ENCODE measurements at places on chromosomes 5 and 9. TPM values are rescaled to one million over a fixed set of nuclear protein-coding genes. Genes with fewer than 3 reads are reported as not detected.

The ADAMTSL1 gene
- 23.7 TPM for total RNA-seq

GRCh38 chr5:113022661-113023060 lies 46.1 kb downstream of the DCP2 start:
- no peak overlapping the region for H3K4me3 ChIP-seq
- H3K4me1 ChIP-seq, result no peaks in the 10 kb centered on the region
- no peak for DNase-seq
- H3K27me3 ChIP-seq, result no peaks in the 10 kb centered on the region
- H3K36me3 ChIP-seq, result peaks cover 86% of the 10 kb centered on the region

DNA sequence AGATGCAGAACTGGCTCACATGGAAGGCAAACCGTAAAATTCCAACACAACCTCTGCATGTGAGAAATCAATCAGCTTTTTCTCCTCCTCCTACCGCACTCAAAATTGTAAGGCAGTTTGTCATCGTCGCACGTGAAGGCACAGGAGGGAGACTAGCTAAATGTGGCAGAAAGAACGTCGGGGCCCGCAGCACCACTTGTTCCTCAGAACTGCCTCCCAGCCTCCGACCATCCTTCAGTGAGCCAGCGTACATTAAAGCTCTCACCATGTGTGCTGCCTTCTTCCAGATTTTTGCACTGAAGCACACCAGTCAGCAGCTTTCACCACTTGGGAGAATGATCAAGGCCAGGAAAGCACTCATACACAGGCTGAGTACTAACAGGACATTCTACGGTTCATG lies 105.9 kb downstream of the RFX3 start:
- H3K4me3 ChIP-seq, result no peak overlapping the region
- DNase-seq, result no peak
- H3K27me3 ChIP-seq, result no peaks in the 10 kb centered on the region
- H3K4me1 ChIP-seq, result no peaks in the 10 kb centered on the region
- no peak overlapping the region for H3K27ac ChIP-seq

GRCh38 chr5:148846930-148847329 lies 20.5 kb downstream of the ADRB2 start:
- DNase-seq, result no peak
- no peak overlapping the region for H3K27ac ChIP-seq
- no peak overlapping the region for H3K4me3 ChIP-seq
- no peaks in the 10 kb centered on the region for H3K27me3 ChIP-seq
- H3K36me3 ChIP-seq, result no peaks in the 10 kb centered on the region

The CFAP77 gene
- not detected for total RNA-seq

The PCSK5 gene
- 31.5 TPM for total RNA-seq

DNA sequence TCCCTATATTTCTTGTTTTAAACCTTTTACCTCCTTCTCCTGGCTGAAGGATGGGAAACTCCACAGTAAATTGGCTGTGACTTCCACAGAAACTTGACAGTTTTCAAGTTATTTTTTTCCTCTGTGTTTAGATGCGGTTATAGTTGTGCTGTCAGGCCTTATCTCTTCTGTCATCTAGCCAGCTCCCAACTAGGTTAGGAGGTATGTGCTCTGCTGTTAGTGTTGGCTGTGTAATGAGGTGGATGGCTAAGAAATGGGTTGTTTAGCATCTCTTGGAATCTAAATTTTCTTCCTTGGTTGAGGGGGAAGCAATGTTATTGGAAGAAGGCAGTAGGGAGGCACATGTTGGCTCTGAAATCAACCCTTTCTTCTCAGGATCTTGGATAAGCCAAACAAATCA lies 149.9 kb upstream of the RUSC2 start:
- H3K4me1 ChIP-seq, result peaks cover 12% of the 10 kb centered on the region
- no peaks in the 10 kb centered on the region for H3K27me3 ChIP-seq
- no peak overlapping the region for H3K27ac ChIP-seq
- DNase-seq, result no peak
- H3K36me3 ChIP-seq, result no peaks in the 10 kb centered on the region

The TRAF2 gene
- 12.8 TPM for total RNA-seq

DNA sequence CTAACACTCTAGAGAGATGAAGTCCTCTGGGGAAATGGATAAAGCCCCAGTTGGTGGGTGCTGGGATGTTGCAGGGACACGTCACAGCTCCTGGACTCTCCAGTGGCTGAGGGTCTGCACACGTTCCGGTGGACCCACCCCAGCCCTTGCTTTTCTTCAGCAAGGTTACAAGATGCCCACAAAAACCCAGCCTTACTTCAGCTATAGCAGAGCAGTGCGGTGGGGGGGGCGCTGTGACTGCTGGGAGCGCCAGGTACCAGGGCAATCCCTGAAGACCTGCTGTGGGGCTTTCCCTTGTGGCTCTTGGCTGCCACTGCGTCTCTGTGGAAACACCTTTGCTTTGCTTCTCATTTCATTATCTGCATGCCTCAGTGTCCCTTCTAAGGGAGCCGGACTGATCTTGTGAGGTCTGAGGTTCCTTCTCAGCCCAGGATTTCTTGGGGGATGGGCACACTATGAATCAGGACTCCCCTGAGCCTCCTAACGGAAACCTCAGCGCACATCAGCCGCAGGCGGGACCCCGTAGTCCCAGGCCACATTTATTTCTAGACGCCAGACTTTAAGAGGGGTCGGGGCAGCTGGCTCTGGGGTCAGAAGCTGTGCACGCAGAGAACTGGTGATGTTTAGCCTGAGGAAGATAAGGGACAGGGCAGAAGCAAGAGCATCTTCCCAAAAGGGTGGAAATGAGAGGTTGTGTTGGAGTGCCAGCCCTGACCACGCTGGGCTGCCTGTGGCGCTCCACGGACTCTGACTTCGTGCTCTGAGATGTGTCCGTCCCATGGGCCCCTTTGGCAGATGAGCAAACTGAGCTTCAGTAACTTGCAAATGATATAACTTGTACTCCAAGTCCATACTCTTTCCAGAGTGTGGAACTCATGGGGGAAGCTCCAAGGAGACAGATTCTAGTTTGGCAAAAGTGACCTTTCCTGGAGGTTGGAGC lies 106.8 kb downstream of the WNK2 start:
- H3K4me1 ChIP-seq, result no peaks in the 10 kb centered on the region
- H3K27me3 ChIP-seq, result no peaks in the 10 kb centered on the region
- H3K36me3 ChIP-seq, result no peaks in the 10 kb centered on the region
- DNase-seq, result no peak

DNA sequence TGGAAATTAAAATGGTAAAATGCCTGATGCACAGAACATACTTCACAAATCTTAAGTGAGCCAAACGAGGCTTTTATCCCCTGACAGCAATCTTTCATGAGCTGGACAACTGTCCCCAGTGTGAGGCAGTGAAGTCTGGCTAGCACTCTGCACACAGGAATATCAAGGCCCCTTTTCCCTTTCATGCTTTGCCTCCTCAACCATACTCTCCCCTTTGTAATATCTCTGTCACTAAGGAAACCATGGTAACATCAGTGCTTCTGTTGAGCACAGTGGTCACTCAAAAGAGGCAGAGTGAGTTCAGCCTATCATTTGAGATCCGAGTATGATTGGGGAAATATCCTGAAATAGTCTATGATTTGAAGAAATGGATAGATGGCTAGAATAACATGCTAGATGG lies 318.3 kb downstream of the ENC1 start:
- no peaks in the 10 kb centered on the region for H3K27me3 ChIP-seq
- no peak for DNase-seq
- H3K4me1 ChIP-seq, result peaks cover 5% of the 10 kb centered on the region
- H3K4me3 ChIP-seq, result no peak overlapping the region

GRCh38 chr9:105973951-105974351 lies 279.6 kb downstream of the TMEM38B start:
- H3K27me3 ChIP-seq, result no peaks in the 10 kb centered on the region
- H3K36me3 ChIP-seq, result no peaks in the 10 kb centered on the region
- no peak overlapping the region for H3K27ac ChIP-seq

- no peak overlapping the region for H3K27ac ChIP-seq
- no peaks in the 10 kb centered on the region for H3K4me1 ChIP-seq
- no peaks in the 10 kb centered on the region for H3K27me3 ChIP-seq
- H3K4me3 ChIP-seq, result no peak overlapping the region
These were observed 21.7 kb downstream of the ALG2 start for GRCh38 chr9:99199938-99200539.

- no peak overlapping the region for H3K4me3 ChIP-seq
- peaks cover 43% of the 10 kb centered on the region for H3K36me3 ChIP-seq
- no peak overlapping the region for H3K27ac ChIP-seq
These were observed 42.2 kb downstream of the PTPN3 start for GRCh38 chr9:109455861-109456260.

DNA sequence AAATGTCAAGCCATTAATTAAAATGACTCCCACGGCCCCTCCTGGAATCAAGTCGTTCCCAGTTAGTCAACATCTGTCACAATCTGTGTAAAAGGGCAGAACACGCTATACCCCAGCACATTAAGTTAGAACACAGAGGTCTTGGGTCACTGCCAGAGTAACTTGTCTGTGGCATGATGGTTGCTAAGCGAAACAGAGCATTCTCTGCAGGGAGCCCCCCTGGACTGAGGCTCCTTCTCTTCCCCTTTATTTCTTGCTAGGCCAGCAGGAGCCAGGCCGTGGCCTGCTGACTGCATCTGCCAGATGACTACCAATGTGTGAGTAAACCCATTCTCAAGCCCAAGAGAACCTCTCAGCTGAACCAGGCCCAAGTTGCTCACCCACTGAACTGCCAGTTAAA lies 51.9 kb upstream of the ZBED3 start:
- no peaks in the 10 kb centered on the region for H3K36me3 ChIP-seq
- H3K4me1 ChIP-seq, result no peaks in the 10 kb centered on the region
- no peaks in the 10 kb centered on the region for H3K27me3 ChIP-seq
- H3K4me3 ChIP-seq, result no peak overlapping the region
- H3K27ac ChIP-seq, result no peak overlapping the region
- no peak for DNase-seq

- no peak for DNase-seq
- no peaks in the 10 kb centered on the region for H3K27me3 ChIP-seq
- H3K36me3 ChIP-seq, result no peaks in the 10 kb centered on the region
- H3K27ac ChIP-seq, result no peak overlapping the region
These were observed 1862.8 kb downstream of the EFNA5 start for GRCh38 chr5:105807951-105808350.

DNA sequence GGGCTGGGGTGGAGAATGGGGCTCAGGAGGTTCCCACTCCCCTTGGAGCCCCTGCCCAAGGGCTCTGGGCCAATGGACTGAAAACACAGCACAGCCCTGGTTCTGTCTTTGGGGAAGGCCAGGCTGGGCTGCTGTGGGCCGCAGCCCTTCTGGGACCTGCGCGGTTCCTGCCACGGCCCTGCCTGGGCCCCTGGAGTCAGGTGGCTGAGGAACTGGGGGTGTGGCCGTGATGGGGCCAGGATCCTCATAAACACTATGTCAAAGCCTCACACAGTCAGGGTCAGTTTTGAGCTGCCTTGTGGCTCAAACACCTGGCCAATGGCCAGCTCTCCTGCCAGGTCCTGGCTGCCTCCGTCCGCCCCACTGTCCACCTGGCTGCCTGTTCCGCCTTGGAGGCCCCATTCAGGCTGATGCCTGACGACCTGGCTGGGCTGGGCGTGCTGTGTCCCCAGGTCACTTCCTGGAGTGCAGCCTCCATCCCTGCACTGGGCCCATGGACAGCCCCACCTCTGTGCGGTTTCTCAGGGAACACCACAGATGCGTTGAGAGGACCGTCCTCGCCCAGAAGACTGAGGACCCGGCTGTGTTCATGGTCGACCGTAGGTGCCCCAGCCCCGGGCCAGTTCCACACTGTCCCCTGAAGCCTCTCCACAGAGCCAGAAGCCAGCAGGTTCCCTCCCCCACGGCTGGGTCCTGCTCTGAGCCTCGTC lies 27.5 kb downstream of the PAEP start:
- H3K27ac ChIP-seq, result no peak overlapping the region
- no peak overlapping the region for H3K4me3 ChIP-seq
- H3K4me1 ChIP-seq, result no peaks in the 10 kb centered on the region
- H3K27me3 ChIP-seq, result no peaks in the 10 kb centered on the region
- no peaks in the 10 kb centered on the region for H3K36me3 ChIP-seq

Measured in esophagus squamous epithelium (tissue), 5 donors.